Caco-2 (cell line): ENCODE measurements at places on chromosomes 3 and 15. TPM values are rescaled to one million over a fixed set of nuclear protein-coding genes. Genes with fewer than 3 reads are reported as not detected.

CD86 gene
- total RNA-seq = not detected in 2 replicates

COPG1 gene
- 178 TPM in 2 replicates for total RNA-seq

DNA sequence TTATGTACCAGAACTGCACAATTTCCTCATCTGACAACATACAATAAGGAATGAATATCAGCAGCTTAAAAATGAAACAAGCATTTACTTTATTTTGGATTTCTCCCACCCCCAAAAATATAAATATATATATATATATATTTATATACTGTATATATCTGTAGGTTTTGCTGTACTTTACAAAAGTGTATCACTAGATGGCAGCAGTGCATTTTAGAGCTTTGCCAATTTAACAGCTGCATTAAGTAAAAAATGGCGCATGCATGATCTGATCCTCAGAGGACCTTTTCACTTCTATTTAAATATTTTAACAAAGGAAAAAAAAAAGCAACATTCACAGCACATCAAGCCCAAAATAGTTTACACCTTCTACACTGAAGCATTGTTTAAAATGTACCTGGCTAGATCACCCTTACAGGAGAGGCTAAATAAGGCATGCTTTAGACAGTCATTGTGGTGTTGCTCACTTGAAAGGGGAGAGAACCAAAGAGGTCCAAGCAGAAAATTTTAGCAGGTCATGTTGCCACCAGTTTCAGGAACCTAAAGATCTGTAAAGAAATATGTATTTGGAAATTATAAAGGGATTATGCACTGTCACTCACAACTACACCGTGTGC, 72.6 kb downstream of the NPTN start:
- peak; percentile 42 for DNase-seq

DNA sequence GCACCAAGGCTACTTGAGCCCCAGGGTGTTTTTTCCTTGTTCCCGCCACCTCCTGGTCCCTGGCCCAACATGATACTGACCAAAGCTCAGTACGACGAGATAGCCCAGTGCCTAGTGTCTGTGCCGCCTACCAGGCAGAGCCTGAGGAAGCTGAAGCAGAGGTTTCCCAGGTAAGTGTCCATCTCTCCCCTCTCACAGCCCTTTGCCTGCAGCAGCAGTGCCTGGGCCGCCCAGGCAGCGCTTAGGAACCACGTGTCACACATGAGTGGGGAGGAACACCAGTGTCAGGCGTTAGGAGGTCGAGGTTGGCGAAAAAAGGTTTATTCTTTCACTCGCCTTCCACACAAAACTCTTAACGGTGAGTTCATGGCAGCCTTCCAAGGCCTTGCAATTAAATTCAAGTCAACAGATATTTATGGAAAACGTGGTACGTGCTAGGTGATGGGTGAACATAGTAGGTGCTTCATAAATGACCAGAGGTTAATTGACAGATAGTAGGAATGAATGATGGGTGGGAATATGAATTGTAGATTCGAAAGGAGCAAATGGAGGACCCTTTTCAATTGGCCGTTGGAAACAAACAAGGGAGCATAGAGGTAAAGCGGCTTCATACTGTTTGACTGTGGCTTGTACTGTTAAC, 486 bp downstream of the CDIN1 start:
- DNase-seq = no peak

DNA sequence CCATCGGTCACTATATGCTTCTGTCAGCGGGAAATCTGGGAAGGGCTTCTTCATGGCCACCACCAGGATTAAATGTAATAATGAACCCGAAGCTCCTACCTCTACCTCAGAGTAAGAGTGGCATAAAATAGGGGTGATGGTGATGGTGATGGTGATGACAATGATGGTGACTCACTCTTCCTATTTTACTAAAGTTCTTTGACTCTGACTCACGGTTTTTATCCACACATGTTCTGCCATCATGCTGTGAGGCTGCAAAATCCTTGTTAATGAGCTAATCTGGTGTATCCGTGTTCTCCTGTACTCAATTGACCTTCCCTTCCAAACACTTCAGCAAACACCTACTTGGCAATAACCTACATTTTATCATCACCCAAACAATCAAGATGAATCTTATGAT, 18.3 kb upstream of the FOXP1 start:
- no peak for DNase-seq

DNA sequence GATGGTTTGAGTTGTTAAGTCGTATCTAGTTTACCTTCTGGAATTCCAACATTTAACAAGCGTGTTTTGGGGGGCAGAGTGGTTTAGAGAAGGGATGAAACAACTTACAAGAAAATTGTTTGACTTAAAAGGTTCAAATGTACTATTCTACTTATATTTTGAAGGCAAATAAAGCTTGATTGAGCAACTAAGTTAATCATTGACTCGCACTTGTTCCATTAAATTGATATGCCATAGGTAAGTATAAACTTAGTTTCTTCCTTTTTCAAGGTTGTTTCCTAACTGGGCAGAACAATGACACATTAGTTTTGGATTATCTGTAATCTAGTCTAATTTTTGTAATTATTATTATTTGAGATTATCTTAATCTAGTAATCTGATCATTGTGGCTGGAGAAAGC, 48.3 kb upstream of the CPNE4 start:
- DNase-seq = no peak

DNA sequence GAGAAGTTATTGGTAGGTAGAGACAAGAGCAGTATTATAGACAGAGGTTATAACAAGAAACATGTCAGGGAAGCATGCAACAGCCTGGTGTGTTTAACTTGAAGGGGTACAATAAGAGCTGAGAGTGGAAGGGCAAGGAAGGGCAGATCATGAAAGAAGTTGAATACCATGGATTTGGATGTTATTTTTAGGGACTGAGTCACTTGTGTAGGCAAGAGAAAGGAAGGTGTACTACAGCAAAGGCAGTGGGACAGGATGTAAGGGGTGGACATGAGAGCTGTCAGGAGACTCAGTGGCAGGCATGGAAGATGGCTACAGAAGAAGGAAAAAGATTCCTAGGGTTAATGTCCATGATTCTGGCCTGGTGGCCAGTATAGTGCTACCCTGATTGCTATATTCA, 66.4 kb downstream of the TFG start:
- DNase-seq = no peak

DNA sequence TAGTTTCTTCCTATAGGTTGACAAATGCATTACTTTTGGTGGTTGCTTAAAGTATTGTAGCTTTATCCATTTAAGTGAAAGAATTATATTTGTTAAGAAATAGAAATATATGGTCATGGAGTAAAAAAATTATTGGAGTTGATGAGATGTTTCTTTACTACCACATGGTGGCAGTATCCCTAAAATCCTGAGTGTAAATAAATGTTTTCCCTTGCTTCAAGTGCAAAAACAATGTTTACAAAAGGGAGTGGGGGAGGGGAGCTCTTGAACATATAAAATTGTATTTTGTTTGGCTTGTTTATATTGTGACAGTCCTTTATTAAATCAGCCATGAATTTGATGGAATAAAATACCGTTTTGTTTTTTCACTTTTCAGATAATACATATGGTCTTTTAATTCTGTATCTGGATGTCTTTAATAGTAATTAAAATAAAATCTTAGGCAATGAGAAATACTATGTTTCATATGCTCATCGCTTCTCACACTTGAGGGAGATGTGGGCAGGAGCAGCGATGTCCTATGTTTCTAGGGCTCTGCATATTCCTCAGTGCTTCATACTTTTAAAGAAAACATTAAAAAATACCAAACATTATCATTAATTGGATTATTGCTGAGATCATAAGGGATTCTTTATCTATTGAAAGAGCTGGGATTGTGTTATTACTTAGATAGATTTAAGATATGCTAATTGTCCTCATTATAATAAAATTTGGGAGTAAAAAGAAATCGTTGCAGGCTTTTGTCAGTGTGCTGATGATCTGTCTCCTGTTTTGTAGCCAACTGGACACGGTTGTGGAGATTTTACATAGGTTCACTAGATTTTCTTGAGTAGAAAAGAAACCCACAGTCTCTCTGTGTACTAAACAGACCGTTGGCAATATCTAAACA, 349.7 kb downstream of the TUSC7 start:
- no peak for DNase-seq

GRCh38 chr3:53806182-53807116, 39.8 kb downstream of the CHDH start:
- DNase-seq = no peak

GRCh38 chr15:69718436-69718835, 265.8 kb downstream of the RPLP1 start:
- DNase-seq = no peak

- DNase-seq = no peak
Measured at GRCh38 chr15:85419161-85419560, 38.8 kb downstream of the AKAP13 start.

DNA sequence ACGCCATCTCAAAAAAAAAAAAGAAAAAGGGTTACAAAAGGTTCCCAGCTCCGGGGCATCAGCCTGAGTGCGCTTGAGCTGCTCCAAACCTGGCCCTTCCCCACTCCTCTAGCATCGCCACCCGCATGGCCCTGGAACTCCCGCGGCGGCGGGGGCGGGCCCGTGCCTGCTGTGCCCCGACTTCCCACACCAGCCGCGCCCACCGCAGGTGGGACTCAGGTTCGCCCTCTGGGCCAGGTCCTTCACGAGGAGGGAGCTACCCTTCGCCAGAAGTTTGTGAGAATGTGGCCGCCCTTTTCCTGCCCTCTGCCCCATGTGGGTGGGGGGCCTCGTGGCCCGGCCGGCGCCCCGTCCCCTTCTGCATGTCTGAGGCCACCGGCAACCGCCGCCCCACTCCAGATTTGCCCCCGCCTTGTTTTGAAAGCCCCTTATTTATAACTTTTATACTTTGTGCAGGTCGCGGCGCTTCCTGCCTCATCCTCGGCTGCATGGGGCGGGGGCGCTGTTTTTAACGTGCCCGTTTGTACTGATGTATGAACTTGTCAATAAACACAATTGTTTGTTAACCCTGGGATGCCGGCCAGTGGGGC, 507 bp upstream of the JMJD7 start:
- no peak for DNase-seq

DNA sequence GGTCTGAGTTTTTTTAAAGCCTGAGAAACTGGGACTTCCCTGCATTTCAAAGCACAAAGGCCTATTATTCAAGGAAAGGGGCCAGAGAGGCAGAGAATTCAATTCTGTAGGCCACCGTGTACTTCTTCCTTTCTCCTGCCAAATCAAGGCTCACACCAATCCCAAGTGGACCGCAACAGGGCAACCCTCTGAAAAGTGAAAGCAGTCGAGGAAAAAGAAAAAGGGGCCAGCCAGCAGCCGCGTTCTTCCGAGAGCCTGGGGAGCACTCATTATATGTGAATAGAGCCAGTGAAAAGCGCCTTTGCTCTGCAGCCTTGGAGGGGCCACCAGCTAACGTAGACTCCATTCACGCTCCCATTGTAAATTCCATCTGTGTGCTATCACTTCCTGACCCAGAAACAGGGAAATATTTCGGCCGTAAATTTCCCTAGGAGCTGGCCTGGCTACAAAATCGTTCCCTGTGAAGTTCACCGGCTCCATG, 45.9 kb upstream of the THUMPD3 start:
- DNase-seq = no peak

GRCh38 chr3:149449182-149449581, 25.3 kb upstream of the TM4SF4 start:
- DNase-seq = no peak

- no peak for DNase-seq
Measured at GRCh38 chr3:194261581-194262063, 89.5 kb downstream of the CPN2 start.

- DNase-seq = no peak
Measured at GRCh38 chr3:7710284-7710683, 791.3 kb upstream of the LMCD1 start.

- no peak for DNase-seq
Measured at GRCh38 chr3:110397115-110397514, 674.5 kb upstream of the NECTIN3 start.
